Activated CD4-positive, alpha-beta memory T cell treated with anti-CD3 and anti-CD28 coated beads for 36 hours (primary cell): ENCODE measurements at places on chromosomes 16 and 17. TPM values are rescaled to one million over a fixed set of nuclear protein-coding genes. Genes with fewer than 3 reads are reported as not detected.

ACSM3 gene
- total RNA-seq: 13.8 TPM

OR4D1 gene
- 0.17 TPM for total RNA-seq

NMT1 gene
- total RNA-seq: 158 TPM

TNFRSF17 gene
- not detected for total RNA-seq

MAF gene
- total RNA-seq: 360 TPM

PPY gene
- 0.90 TPM for total RNA-seq

- DNase-seq: no peak
These were observed 37.7 kb downstream of the PLCG2 start for GRCh38 chr16:81816793-81817210.

- DNase-seq: no peak
These were observed 68.7 kb downstream of the BANP start for GRCh38 chr16:88019821-88020515.

GRCh38 chr17:8755590-8756255 lies 2.6 kb downstream of the SPDYE4 start:
- DNase-seq: no peak

DNA sequence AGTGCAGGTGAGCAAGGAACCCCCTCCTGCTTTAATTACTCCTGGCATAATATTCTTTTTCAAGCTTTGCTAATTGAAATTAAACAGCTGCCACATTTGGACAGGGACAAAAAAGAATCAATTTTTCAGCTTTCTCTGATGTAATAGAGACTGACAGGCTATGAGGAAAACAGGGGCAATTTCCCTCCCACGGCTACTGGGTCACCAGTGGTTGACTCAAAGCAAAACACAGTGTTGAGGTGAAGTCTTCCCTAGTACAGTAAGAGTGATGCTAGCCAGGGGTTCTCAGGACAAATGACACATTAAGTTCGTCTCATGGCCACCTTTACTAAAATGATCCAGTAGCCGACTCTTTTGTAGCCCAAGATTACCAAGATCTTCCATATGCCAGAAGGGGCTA lies 38.6 kb upstream of the PMFBP1 start:
- peak; percentile 11 for DNase-seq

GRCh38 chr17:47621293-47622179 lies 28.2 kb upstream of the KPNB1 start:
- no peak for DNase-seq

DNA sequence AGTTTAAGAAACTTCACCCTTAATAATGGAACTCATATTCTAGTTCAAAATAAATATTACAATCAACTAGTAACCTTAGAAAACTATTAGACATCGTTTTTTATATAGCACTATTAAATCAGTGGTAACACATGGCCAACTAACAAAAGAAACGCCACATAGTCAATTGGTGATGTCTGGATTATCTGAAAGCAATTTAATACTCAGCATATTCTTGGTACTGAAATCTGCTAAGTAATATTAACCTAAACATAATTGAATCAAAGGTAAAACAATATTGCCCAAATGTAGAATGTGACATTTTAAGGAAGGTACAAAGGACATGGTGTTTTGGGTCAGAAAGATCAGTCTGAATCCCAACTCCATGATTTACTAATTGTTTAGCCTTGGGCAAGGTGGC lies 11.1 kb upstream of the RSL1D1 start:
- DNase-seq: no peak

- DNase-seq: peak; percentile 68
These were observed 6.4 kb upstream of the GGT6 start for GRCh38 chr17:4566785-4567184.

- DNase-seq: no peak
These were observed 299.7 kb downstream of the SLC39A11 start for GRCh38 chr17:72792771-72793170.

DNA sequence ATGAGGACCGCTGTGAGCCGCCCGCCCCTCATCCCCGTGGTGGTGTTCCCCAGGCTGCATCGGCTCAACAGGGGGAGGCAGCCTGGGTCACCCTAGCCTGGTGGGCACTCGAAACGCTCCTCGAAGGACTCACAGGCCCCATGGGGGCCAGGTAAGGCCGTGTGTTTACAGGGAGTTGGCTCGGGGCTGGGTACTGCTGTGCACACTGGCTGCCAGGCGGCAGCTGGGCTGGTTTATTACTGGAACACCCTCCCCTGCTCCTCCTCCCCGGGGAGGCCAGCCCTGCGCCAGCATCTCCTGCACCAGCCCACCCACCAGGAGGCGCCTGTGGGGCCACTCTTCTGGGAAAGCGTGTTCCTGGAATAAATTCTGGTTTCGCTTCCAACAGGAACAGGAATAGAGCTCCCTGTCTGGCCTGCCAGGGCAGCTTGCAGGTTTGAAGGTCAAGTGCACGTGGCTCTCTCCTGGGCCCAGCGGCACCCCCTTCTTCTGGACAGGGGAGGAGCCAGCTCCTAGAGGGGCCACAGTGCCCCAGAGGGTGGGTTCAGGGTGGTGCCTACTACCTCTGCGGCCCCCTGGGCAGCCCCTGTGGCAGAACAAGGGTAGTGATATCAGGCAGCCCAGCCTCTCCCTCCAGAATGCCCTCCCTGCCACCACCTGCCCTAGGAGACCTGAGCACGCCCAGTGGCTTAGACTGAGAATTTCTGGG lies 11.3 kb downstream of the MCRIP1 start:
- DNase-seq: peak; percentile 44

GRCh38 chr16:75379911-75380847 lies 53.1 kb downstream of the CFDP1 start:
- peak; percentile 47 for DNase-seq

- DNase-seq: no peak
These were observed 149.2 kb upstream of the TBX2 start for GRCh38 chr17:61250335-61250890.

GRCh38 chr16:68529931-68530701 lies 9.0 kb upstream of the ZFP90 start:
- peak; percentile 95 for DNase-seq

DNA sequence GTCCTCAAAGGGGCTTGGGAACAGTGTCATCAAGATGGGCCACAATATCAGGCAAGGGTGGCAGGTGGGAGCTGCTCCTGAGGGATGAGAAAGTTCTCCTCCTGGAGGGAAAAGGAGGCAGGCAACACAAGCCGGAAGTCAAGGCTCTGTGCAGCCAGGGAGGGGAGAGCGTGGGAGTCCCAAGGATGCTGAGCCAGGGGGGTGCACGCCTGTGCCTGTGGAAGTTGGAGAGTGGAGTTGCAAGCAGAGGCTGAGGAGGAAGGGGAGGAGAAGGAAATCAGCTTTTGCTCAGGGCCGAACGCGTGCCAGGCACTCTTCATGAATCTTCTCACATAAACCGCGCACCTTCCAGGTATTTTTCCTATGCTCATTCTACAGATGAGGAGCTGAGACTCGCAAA lies 7.4 kb upstream of the SLC13A2 start:
- DNase-seq: no peak

DNA sequence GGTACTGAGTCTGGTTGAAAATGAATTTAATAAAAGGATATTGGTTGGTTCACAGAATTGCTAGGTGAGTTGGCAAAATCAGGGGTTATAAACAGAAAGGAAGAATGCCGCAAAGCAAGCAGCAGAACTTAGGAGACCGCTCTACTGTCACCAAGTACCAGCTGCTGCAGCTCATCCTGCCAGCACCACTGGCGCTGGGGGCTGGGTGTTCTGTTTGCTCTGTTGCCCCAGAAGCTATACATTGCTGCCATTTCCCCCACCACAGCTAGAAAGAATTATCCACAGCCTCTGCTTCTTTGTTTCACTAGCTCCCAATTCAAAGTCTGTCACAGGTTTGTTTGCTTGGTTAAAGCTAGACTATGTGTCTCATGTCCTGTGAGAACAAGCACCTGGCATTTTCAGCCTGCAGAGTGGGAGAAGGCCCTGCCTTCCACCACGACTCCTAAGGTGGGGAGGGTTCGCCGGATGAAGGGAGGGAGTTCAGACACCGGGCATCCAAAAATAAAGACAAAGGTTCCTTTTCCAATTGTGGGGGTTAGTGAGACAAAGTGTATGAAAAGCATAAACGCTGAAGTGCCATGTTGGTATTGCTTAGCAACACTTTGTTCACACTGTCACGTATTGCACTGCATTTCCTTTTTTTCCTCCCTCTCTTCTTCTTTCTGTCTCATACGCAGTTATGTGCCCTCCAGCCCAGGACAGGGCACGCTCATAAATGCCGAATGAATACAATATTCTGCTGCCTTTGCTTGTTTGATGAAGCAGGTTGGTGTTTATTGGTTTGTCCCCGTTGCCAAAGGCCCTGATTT lies 9.6 kb upstream of the CPD start:
- DNase-seq: no peak

DNA sequence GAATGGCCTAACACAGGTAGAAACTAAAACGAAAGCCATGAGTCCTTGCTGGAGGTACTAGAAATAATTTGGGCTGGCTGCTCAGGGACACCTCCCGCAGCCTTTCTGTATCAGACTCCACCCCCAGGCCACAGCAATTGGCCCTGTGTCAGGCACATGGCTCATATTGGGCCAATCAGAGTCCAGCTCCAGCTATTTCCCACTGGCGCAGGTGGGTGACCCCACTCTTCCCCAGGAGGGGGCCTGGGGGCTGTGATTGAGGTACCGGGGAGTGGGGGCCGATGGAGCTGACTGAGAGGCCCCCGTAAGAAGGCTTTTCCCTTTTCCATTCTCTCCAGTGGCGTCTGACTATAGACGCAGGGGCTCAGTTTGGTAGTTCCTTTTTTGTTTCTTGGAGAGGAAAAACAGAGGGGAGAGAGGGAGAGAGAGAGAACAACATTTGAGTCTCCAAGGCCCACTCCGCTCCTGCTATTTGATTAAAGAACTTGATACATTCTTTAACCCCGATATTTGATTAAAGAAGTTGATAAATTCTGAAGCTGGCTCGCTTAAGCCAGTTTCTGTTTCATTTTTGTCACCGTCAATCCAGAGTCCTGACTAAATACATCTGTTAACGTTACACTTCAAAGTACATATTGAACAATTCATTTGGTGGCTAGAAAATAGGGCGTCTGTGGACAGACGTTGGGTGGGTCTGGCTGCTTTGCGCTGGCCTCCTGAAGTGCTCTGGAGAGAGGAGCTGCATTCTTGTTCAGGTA lies 26.3 kb downstream of the FOXL1 start:
- peak; percentile 48 for DNase-seq

DNA sequence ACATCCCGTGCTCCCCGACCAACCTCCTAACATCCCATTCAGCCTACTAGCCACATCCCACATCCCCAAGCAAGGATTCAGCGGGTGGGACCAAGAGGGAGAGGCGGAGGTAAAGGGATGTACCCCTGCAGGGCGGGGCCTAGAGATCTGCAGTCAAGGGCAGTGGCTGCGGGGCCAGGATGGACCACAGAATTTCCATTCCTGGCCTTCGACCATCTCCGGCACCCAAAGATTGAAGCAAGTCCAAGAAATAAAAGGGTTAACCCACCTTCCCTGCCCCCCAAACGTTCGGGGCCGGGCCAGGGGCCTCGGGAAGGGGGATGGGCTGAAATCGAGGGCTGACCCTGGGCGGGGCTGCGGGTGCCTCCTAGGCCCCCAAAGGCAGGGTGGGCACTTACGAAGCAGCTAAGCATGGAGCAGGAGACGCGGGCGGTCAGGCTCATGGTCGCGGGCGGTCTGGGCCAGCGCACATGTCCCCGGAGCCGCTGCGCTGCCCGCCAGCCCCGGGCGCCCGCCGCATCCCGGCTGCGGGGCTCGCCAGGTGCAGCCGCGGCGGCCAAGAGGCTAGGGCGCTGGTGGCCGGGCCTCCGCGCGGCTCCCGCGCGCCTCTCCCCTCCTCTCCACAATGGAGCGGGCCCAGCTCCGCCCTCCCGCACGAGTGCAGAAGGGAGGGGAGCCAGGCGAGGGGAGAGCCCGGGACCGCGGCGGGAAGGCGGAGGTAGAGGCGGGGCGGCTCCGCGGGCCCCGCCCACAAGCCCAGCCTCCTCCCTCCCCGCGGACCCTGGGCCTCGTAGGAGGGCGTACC lies at the start of gene MTMR4:
Gene MTMR4, minus strand, starts transcription at position 674 of the 805 bp plus-strand sequence. Its CDS starts 231 bp downstream, at position 443.
- DNase-seq: peak; percentile 83

DNA sequence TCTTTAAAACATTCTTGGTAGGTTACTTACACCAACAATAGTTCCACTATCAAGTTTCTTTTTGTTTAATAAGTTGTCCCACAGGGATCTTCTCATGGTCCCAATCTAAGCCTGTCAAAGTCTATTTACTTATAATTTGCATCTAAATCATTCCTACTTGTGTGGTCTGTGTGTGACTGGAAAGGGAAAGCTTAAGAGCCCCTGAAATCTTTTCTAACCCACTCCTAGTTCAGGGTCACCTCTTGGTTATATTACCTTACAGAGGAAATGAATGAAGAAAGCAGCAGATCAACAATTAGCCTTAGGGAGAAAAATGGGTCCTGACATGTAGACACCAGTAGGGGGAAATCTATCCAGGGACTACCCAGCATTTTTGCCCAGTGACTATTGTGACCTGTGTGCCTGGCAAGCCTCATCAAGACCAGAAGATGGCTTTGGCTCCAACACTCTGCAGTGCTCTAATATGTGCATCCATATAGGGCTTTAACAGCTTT lies 110.4 kb upstream of the HAS3 start:
- no peak for DNase-seq

GRCh38 chr17:56744721-56745120 lies 89.0 kb downstream of the C17orf67 start:
- DNase-seq: no peak

- DNase-seq: no peak
These were observed 6.8 kb upstream of the KRT12 start for GRCh38 chr17:40873801-40874200.
